Activated naive CD4-positive, alpha-beta T cell treated with anti-CD3 and anti-CD28 coated beads, Interleukin-2, amount 50 U/mL, for 72 hours (primary cell): ENCODE measurements at places on chromosomes 4 and X. TPM values are rescaled to one million over a fixed set of nuclear protein-coding genes. Genes with fewer than 3 reads are reported as not detected.

EVC2 gene
- total RNA-seq = 0.16 TPM

DNA sequence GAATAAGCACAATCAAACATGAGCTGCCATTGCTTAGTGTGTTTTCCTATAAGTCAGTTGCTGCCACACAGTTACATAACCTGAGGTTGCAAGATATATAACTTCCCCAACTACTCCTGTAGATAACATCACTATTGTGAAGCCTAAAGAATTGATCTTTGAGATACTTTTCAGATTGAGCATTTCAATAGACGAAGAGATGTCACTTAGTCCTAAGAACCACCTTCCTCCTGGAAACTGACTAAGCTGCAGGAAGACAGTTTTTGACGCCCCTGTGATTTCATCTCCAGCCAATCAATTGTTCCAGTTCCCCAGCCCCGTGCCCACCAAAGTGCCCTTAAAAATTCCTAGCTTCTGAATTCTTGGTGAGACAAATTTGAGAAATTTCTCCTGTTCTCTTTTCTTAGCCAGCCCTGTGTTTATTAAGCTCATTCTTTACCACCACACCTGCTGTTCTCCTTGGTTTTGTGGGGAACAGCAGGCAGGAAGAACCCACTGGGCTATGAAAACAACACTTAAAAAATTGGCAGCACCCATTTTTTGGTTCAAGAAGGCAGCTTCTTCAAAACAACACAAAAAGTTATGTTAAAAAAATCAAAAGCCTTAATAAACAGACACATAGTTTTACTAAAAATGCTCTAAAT lies 317.1 kb upstream of the PABPC4L start:
- no peak for DNase-seq

DNA sequence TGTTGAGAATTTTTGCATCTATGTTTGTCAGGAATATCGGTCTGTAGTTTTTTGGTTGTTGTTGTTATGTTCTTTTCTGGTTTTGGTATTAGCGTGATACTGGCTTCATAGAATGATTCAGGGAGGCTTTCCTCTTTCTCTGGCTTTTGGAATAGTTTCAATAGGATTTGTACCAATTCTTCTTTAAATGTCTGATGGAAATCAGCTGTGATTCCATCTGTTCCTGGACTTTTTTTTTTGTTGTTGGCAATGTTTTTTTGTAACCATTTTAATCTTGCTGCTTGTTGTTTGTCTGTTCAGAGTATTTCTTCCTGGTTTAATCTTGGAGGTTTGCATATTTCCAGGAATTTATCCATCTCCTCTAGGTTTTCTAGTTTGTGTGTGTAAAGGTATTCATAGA lies 81.5 kb upstream of the GK2 start:
- no peak for DNase-seq

NLRP2B gene
- not detected for total RNA-seq

MTNR1A gene
- total RNA-seq = not detected

GRCh38 chr4:3176367-3177229 lies 72.4 kb upstream of the MSANTD1 start:
- no peak for DNase-seq

DNA sequence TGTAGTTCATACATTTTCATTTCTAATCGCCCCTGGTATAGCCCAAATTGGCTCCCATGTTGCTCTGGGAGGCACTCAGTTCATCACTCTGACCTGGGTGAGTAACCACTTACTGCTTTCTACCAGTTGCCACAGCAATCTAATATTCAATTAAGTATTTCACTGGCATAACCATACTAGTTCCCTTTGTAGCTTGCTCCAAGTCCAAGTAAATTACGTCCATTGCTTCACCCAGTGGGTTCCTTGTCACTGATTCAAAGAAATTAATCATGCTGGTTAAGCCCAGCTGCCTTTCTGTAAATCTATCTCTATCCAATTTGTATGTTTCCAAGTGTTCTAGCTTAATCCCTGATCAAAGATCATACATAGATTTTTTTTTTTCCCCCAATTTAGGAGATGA lies 92.0 kb upstream of the CBR4 start:
- DNase-seq = no peak

HMX1 gene
- not detected for total RNA-seq

GRCh38 chr4:5355846-5356245 lies 304.6 kb downstream of the STK32B start:
- no peak for DNase-seq

- DNase-seq = no peak
Observed at GRCh38 chr4:5650040-5650439, 58.3 kb downstream of the EVC2 start.

DNA sequence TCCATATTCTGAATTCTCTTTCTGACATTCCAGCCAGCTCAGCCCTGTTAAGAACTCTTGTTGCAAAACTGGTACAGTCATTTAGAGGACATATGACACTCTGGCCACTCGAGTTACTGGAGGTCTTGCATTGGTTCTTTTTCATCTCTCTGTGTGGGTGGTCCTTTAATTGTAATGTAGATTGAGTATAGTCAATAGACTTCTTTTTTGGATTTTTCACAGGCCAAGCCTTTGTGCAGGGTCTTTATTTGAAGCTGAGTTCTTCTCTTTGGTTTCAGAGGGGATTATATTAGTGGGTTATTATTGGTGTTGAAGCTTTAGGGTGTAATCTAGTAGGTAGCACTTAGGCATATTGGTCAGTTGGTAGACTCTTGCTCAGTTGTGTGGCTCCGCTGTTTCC lies 118.0 kb upstream of the GIMD1 start:
- DNase-seq = no peak

- no peak for DNase-seq
Observed at GRCh38 chrX:134764202-134764785, 106.0 kb upstream of the PLAC1 start.
